Activated naive CD4-positive, alpha-beta T cell treated with anti-CD3 and anti-CD28 coated beads, Interleukin-2, amount 10 ng/mL, durations not matched to agents 7 days and 5 days (primary cell): ENCODE measurements at places on chromosomes 7 and 10.

GRCh38 chr7:96786998-96787395 lies 77.4 kb upstream of the SEM1 start:
- no peak for DNase-seq

DNA sequence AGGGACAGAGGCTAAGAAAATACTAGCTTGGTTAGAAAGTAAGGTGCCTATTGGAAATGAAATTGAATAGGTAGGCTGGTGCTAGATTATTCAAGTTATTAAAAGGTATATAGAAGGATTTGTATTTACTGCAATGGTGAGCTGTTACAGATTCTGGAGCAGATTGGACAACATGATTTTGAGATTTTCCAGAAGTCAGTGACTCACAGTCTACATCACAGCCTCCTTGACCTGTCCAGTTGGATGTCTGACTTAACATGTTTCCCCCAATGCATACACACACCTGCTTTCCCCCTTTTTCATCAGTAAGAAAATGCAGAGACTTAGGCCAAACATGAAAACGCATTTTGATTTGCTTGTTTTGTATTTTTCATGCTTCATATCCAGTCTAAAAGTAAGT lies 33.4 kb downstream of the STARD3NL start:
- DNase-seq, result no peak

GRCh38 chr7:10537764-10538163 lies 435.9 kb upstream of the PHF14 start:
- DNase-seq, result no peak

- no peak for DNase-seq
These were observed 181.5 kb downstream of the EXOC4 start for GRCh38 chr7:133434246-133434865.

DNA sequence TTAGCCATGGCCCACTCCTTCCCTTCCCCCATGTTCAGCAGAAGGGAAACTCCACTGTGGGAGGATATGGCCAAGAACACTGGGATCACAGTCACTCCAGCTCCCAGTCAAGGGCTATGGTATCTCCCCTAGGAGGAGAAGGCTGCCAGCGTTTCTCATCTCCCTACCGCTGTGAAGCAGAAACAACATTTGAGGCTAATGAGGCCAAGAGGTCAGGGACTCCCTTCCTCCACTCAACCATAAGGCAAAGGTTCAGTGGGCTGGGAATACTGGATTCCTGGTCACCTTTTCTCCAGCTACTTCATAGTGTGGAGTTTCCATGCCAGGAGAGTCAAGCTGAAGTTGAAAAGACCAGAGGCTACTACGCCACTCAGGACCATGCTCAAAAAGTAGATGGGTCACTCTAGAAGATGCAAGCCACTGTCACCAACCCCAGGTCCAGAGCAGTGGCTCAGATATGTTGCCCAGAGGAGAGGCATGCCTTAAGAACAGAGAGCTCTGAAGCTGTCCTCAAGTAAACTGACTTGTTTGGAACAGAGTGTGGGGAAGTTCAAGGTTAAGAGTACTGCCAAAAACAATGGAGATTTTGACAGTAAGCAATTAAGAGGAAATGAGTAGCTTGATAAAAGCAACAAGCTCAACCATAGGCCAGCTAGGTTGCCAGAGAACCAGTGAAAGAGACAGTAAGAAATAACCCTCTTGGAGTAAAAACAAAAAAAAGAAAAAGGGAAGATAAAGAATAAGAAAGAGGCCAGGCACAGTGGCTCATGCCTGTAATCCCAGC lies 3.8 kb upstream of the TMEM140 start:
- no peak for DNase-seq

GRCh38 chr10:111077785-111078504 lies 1.1 kb downstream of the ADRA2A start:
- no peak for DNase-seq

GRCh38 chr10:52172581-52172980 lies 141.5 kb upstream of the DKK1 start:
- no peak for DNase-seq

- DNase-seq, result no peak
These were observed 647 bp downstream of the ECHS1 start for GRCh38 chr10:133372507-133372906.

- no peak for DNase-seq
These were observed 241.5 kb downstream of the WDR11 start for GRCh38 chr10:121092720-121093095.

DNA sequence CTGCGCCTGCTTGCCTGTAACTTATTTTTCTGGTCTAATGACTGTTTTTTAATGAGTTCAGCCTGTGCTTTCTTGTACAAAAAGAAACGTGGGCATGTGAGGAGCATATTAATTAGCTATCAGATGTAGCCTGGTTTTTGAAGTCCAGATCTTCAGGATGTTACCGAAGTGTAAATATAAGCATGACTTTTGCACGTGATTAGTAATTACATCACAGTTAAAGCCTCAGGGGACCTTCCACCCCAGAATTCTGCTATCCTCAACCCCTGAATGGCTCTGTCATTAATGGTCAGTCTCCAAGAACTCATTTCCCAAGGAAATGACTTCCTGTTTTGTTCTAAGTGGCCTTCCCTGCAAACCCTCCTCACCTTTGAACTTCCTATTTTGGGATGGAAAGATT lies 2.1 kb upstream of the PRXL2A start:
- no peak for DNase-seq
